Right forelimb (tissue), 1 donor: ENCODE measurements at places on chromosomes 11 and 22.

DNA sequence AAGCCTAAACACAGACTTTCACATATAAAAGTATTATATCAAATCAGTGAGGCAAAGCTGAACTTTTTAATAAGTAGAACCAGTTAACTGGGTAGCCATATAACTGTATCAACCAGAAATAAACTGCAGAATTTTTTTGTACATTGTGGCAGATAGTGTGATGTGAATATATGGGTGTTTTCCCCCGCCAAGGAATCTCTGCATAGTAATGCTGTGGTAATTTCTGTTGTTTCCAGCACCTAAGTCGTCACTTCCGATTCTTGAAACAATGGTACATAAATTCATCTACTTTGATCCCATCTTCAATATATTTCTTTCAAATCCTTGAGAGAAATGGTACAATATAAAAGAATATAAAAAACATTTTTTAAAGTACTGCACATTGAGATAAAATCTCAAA, 39.6 kb downstream of the NARS2 start:
- no peak for DNase-seq

- no peak for DNase-seq
Measured at GRCh38 chr11:82305123-82305522, 428.5 kb downstream of the FAM181B start.

- DNase-seq, result peak; percentile 58
Measured at GRCh38 chr11:20647976-20648565, 21.3 kb upstream of the NELL1 start.

DNA sequence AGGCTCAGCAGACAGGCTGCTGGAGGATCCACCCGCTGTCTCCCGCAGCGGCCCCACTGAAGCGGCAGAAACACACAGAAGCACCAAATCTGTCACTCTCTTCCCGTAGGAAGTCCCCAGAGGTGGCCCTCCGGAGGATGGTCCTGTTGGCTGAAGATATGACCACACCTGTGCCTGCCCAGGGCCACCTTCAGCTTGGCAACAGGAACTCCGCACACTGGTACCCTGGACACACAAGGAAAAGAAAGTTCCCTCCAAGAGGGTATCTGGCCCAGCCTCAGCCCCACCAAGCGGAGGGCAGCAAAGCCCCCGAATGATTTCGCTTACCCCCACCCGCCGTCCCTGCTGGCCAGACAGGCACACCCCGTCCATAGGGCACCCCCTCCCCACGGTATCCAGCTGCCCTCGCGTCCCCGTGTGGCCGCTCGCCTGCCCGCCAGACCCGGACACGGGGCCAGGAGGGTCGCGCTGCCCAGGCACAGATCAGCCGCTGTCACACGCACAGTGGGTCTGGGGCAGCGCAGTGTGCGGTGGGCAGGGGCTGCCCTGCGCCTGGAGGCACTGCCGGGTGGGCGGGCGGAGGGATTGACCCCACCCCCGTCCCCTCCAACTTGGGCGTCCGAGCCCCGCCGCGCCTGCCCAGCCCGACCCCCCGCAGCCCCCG, 7.0 kb downstream of the RASSF7 start:
- no peak for DNase-seq

DNA sequence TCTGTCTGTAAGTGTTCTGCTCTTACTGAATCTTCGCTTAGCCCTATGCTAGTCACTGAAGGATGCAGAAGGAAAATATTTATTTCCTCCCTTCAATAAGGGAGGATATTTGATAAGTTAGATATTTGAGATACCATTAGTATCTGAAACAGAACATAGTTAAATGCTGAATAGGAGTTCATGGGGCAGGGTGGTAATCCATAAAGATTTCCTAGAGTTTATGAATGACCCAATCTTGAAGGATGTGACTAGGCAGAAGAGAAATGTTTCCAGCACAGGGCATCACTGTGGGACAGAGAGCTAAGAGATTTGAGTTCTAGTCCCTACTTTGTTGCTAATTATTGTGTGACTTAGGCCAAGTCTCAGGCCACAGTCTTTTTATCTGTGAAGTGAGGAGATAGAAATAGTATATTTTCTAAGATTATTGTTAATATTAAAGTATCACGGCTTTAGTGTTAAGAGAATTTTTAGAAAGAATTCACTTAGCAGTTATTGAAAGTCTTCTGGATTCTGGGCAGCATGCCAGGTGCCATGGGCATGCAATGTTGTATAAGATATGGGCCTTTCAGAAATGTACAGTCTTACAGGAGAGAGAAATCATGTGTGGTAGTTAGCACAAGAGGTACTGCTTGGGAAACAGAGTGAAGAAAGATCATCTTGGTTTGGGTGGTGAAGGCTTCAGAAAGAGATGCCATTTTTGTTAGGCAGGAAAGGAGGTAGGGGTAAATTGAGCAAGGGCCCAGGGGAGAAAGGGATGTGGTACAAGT, 24.0 kb downstream of the SWAP70 start:
- no peak for DNase-seq
